ENCODE measurements at places on chromosomes 5 and 9.

DNA sequence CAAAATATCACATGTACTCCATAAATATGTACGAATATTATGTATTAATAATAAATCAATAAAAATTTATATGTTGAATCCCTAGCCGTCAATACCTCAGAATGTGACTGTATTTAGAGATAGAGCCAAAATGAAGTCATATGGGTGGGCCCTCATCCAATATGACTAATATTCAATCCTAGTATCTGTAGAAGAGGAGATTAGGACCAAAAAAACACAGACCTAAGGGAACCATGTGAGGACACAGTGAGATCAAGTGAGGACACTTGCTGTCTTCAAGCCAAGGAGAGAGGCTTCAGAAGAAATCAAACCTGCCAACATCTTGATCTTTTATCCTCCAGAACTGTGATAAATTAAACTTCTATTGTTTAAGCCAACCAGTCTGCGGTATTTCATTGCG lies 3.7 kb upstream of the AMACR start:
- DNase-seq = no peak

GRCh38 chr5:178209334-178210072 lies 5.2 kb downstream of the HNRNPAB start:
- no peak for DNase-seq

- DNase-seq = peak; percentile 65
Observed at GRCh38 chr9:131394464-131395156, 724 bp downstream of the PRRC2B start.

DNA sequence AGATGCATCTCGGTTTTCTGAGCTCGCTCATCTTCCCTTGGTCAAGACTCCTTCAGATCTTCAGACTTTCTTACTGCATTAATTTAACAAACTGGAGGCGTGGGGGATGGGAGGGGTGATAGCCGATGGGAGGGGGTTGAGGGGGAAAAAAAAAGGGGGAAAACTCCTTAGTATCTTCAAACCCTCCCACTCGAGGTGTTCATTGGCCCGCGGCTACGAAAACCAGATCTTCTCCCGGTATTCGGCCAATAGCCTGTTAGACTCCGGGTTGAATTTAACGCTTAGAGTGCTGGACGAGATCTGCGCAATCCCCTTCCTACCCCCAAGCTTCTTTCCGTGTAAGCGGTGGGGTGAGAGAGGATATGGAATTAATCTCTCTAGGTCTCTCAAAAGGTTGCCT lies 689 bp upstream of the GLRA1 start:
- DNase-seq = no peak

GRCh38 chr5:116529615-116530014 lies 45.0 kb downstream of the SEMA6A start:
- DNase-seq = no peak

GRCh38 chr5:138900281-138900965 lies 25.3 kb upstream of the LRRTM2 start:
- DNase-seq = peak; percentile 81

GRCh38 chr5:38775218-38775840 lies 70.5 kb upstream of the OSMR start:
- DNase-seq = no peak

GRCh38 chr5:145775893-145776444 lies 59.2 kb downstream of the PRELID2 start:
- peak; percentile 75 for DNase-seq

DNA sequence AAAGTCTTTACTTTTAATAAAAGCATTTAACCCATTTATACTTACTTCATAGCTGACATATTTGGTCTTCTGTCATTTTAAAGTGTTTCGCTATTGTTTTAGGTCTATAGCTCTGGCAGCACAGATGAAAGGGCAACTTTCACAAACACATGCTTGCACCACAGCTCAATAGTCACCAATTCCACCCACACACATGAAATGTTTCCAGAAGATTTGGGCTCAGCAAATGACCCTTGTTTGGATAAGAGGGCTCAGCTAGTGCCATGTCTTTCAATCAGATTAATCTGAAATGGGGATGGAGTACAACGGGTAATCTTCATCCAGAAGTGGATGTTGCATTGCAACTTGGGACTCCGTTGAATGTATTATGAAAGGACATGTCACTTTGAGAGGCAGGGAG lies 176.0 kb downstream of the FGF18 start:
- peak; percentile 44 for DNase-seq

- DNase-seq = no peak
Observed at GRCh38 chr5:151632524-151632923, 41.4 kb upstream of the FAT2 start.

GRCh38 chr5:7894860-7895259 lies 25.9 kb downstream of the MTRR start:
- DNase-seq = no peak

DNA sequence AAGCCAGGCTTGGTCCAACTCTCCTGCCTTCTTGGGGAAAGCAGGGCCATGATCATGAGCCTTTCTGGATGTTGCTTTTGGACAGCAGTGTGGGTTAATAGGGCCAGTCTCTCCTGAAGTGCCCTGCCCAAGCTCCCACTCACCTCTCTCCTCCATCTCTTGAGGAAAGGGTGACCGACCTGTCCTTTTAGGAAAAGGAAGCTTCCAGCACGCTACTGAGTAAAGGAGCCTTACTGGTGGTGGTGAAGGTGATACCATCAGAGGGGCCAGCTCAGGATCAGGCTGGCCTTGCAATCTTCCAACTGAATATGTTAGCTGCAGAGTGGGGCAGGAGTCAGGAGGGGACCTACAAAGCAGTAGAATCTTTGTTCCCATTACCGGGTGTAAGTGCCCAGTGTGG lies 2.2 kb upstream of the RGS3 start:
- DNase-seq = no peak

GRCh38 chr9:97722331-97722730 lies 25.2 kb upstream of the XPA start:
- no peak for DNase-seq

- DNase-seq = no peak
Observed at GRCh38 chr5:119402555-119402954, 46.7 kb downstream of the TNFAIP8 start.

DNA sequence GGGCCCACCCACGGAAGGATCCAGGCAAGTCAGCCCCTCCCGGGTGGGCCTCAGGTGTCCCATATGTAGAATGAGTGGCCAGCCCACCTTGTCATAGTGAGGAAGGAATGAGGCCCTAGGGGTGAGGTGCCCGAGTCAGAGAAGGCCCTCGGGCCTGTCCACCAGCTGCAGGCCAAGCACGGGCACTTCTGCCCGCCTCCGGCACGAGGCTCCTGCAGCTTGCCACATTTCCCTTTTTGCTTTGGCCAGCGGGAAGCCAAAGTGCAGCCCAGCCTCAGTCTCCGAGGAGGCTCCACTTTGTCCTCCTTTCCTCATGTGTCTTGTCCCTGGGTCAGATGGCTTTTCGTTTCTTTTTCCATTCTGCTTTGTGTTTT lies 72.9 kb downstream of the PSMB7 start:
- no peak for DNase-seq

GRCh38 chr9:130414910-130415746 lies 29.6 kb upstream of the ASS1 start:
- DNase-seq = no peak

Data from Daoy (cell line).